ENCODE measurements at places on chromosomes 13 and 19.

- DNase-seq = no peak
Measured at GRCh38 chr13:46527237-46527636, 25.7 kb upstream of the LRCH1 start.

DNA sequence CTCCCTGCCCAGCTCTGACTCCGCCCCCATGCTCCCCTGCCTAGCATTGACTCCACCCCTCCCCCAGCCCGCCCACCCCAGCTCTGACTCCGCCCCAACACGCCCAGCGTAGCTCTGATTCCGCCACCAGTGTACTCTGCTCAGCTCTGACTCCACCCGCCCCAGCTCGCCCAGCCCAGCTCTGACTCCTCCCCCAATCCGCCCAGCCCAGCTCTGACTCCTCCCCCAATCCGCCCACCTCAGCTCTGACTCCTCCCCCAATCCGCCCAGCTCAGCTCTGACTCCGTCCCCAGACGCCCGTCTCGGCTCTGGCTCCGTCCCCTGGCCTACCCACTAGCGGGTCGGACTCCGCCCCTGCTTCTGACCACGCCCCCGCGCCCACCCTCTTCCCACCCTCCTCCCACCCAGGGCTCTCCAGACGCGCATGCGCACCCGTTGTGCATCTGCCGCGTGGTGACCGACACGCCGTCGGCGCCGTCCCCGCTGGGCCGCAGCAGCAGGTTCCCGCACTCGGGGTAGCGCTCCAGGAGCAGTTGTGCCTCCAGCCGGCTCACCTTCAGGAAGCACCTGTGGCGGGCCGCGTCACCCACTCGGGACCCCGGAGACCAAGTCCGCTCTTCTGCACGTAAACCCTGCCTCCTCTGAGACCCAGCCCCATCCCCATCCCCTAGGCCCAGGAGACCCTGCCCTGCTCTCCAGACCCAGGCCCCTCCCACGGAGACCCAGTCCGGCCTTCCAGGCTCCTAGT lies 10.2 kb downstream of the STAP2 start:
- DNase-seq = peak; percentile 92

GRCh38 chr19:14369399-14370168 lies 11.7 kb upstream of the ADGRE5 start:
- no peak for DNase-seq

DNA sequence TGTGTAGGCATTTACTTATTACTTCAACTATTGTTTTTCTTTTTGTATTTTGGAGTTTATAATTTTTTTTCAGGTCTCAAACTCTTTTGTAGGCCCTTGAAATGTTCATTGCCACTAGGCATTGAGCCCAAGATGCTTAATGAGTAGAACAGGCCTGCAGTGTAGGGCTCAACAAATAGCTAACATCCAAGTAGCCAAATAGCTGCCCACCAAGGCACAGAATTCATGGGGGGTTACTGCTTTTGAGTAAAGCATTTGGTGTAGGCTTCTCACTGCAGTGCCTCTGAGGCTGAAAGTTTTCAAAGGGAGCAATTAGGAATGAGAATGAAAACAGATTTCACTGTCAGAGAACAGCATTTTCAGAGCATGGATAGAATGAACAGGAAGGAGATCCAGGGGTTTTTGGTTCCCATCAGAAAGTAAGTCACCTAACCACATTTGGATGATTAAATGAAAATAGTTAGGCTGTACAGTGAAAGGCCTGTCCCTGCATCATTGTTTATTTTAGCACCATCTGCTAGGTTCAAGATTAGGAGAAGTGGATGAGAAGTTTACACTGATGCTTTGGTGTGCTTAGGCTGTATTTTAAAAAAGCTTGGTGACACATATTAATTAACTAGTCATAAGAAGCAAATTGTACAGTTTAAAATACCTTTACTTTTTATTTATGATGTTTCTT lies 61.0 kb downstream of the EDNRB start:
- no peak for DNase-seq

GRCh38 chr19:8342316-8342683 lies 762 bp downstream of the KANK3 start:
- no peak for DNase-seq

- DNase-seq = no peak
Measured at GRCh38 chr13:20728579-20729311, 25.2 kb downstream of the IL17D start.

DNA sequence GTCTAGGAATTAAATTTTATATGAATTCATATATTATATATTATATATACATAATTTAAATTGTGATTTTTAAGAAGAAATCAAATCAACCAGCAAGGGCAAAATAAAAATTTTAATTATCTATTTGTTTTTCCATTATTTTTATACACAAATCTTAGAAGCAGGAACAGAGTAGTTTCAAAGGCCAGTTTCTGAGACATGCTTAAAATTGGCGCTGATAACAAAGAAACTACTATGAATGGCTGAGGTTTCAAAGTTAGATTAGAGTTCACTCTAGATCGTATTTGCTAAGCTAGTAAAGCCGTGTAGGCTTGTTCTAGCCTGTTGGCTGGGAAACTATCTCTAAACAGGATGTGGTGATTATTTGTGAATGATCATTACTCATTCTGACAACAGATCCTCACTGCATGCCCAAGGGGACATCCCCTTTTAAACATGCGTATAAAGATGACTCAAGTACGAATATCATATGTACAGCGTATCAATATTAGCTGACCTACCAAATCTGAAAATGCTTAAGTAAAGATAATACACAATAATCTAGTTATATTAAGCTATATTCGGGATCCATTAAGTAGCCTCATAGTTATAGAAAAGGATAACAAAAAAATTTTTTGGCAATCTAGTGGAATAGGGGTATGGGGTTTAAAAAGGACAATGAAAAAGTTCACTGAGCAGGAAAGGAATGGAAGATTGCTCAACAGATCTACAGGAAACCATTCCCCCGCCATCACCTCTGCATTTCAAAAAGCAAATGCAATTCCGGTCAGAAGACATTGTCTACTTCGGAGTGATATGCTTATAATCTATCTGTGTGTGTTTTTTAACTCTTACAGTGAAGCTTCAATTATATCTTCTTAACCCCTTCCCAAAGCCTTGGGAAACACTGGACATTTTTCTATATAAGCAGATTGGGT lies 150.1 kb downstream of the SHISA2 start:
- DNase-seq = no peak

DNA sequence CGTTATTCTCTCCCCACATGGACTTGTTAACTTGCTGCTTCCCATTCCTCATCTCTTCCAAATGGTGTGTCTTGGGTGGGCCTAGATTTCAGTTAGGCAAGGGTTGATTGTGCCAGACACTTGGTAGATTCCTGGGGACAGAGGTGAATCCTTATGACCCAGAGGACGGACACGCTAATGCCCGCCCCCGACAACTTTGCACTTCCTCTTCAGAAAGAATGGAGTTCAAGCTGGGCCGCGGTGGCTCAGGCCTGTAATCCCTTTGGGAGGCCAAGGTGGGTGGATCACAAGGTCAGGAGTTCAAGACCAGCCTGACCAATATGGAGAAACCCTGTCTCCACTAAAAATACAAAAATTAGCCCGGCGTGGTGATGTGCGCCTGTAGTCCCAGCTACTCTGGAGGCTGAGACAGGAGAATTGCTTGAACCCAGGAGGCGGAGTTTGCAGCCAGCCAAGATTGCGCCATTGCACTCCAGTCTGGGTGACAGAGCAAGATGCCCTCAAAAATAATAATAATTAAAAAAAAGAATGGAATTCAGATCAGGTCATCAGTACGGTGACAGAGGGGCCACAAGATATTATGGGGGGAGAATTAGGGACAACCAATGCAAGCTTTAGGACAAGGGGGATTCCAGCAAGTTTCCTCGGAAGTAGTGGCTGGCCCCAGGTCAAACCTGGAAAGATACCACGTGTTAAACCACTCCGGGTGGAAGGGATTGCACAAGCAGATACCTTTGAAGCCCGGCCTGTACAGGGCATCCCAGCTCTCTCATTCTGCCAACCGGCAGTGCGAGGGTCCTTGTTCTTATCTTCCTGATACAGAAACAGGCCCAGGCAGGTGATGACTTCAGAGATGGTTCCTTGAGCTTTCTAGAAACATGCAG lies 2.7 kb downstream of the MYO9B start:
- DNase-seq = no peak

DNA sequence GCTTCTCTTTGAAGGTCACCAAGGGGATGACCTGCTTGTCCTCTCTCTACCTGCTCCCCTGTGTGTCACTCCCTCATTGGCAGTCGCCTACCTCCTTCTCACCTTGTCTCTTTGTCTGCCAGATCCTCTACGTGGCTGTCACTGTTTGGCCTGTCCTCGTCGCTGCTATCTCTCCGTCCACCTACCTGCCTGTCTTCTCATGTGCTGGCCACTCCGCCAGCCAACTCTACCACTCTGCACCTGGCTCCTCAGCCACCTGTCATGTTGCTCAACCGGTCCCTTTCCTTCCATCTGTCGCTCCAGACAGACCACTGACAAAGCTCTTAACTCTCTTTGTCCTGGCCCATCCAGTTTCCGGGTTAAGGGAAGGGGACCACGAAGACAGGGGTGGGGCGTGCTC lies at the start of gene KLK12:
KLK12 (minus strand) TSS at position 299 of the 400 bp plus-strand sequence. CDS start 381 bp downstream, outside the sequence.
- DNase-seq = no peak

- no peak for DNase-seq
Measured at GRCh38 chr13:71210861-71211260, 656.1 kb downstream of the DACH1 start.

- DNase-seq = no peak
Measured at GRCh38 chr13:106354961-106355360, 180.5 kb downstream of the EFNB2 start.

DNA sequence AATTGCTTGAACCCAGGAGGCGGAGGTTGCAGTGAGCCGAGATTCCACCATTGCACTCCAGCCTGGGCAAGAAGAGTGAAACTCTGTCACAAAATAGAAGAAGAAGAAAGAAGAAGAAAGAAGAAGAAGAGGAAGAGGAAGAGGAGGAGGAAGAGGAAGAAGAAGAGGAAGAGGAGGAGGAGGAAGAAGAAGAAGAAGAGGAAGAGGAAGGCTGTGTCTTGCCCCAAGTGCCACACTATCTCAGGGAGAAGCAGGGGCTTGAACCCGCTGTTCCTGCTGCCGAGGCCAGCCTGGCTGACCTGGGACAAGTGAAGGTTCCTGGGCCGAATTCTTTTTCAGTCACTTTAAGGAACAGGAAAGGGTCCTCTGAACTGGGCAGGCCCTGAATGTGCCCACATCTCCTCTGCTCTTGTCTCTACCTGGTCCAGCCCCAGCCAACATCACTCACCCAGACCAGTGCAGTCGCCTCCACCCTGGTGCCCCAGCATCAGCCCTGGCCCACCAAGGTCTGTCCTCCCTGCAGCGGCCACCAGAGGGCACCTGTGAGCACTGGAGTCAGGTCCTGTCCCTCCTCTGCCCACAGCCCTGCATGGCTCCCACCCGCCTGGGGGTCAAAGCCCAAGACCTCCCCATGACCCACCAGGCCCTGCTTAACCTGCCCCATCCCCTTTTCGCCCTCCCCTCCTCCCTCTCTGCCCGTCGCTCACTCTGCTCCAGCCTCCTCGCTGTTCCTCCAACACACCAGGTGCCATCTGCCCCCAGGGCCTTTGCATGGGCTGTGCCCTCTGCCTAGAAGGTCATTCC lies 20.0 kb downstream of the TICAM1 start:
- peak; percentile 49 for DNase-seq

- no peak for DNase-seq
Measured at GRCh38 chr13:113367771-113368170, 3.8 kb upstream of the GRTP1 start.

GRCh38 chr13:79434556-79434955 lies 28.5 kb upstream of the RBM26 start:
- no peak for DNase-seq

DNA sequence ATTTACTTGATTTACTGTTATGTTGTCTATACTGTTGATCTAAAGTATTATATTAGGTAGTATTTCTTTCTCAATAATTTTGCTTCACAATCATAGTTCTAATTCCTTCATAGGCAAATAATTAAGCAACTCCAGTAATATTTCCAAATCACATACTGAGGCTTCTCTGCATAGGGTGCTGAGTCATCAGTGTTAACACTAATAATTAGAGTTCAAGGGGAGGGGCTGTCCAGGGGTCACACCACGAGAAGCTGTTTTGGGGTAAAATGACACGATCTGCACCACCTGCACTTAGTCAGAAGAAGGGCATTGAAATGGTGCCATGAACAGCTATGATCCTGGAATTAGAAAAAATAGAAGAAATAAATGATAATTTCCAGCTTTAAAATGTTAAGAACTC lies 1230.9 kb upstream of the SLC10A2 start:
- no peak for DNase-seq

GRCh38 chr19:375395-376110 lies 31.0 kb upstream of the MIER2 start:
- no peak for DNase-seq

GRCh38 chr13:51636349-51636890 lies 52.2 kb downstream of the WDFY2 start:
- no peak for DNase-seq

- DNase-seq = no peak
Measured at GRCh38 chr19:36183245-36183628, 31.0 kb upstream of the COX7A1 start.

GRCh38 chr19:4267101-4267900 lies 11.8 kb upstream of the SHD start:
- DNase-seq = no peak

DNA sequence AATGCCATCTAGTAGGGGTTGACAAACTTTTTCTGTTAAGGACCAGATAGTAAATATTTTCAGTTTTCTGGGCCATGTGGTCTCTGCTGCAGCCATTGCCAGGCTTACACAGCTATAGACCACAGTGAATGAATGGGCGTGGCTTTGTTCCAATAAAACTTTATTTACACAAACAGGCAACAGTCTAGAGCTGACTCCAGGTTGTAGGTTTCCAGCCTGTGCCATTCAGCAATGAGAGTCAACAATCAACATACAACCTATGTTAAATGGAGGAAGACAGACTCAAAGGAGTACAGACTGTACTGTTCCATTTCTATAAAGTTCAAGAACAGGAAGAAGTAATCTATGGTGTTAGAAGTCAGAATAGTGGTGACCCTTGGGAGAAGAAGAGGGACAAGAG lies 15.2 kb upstream of the IZUMO2 start:
- no peak for DNase-seq

GRCh38 chr13:112643759-112644459 lies 45.9 kb upstream of the ATP11A start:
- DNase-seq = no peak

- no peak for DNase-seq
Measured at GRCh38 chr19:41957161-41957837, 1.8 kb downstream of the RABAC1 start.

DNA sequence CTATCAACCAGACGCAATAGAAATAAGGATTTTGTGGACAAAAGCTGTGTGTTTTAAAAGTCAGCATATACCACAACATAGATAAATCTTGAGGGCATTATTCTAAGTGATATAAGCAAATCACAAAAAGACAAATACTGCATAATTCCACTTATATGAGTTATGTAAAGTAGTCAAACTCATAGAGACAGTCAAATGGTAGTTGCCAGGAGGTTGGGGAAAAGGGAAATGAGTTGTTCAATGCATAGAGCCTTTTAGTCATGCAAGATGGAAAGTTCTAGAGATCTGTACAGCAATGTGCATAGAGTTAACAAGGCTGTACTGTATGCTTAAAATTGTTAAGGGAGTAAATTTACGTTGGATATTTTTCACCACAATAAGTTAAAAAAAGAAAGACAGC lies 244.7 kb downstream of the DCT start:
- no peak for DNase-seq

- no peak for DNase-seq
Measured at GRCh38 chr19:49830766-49831165, 12.7 kb downstream of the MED25 start.

All from hypothalamus (tissue), 51 donors.